ENCODE measurements at places on chromosomes 4 and X. TPM values are rescaled to one million over a fixed set of nuclear protein-coding genes. Genes with fewer than 3 reads are reported as not detected.
A peak's percentile ranks its signal among the peaks of the same experiment; 100 is the strongest.

- H3K27ac ChIP-seq: no peak overlapping the region
- H3K4me1 ChIP-seq: peaks cover 3% of the 10 kb centered on the region
- H3K27me3 ChIP-seq: peaks cover 6% of the 10 kb centered on the region
- no peaks in the 10 kb centered on the region for H3K36me3 ChIP-seq
- no peak overlapping the region for H3K4me3 ChIP-seq
Observed at GRCh38 chrX:71111921-71112431, 599 bp upstream of the IL2RG start.

FHDC1 gene
- 0.90 TPM for total RNA-seq

DNA sequence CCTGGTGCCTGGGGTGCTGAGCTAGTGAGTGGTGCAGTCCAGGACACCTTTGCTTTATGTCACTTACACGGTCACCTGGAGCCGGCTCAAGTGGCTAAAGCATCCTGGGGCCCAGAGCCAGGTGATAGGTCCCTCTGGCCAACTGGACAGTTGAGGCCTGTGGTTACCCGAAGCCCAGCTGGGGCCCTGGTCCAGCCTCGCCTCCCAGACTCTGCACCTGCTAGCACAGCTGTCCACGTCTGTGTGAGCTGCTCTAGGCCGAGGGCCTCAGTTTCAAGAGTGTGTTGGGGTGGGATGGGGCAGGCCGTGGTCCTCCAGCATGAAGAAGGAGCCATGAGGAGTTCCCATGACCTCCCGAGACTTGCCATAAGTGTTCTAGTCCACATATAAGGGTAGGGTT lies 7.7 kb upstream of the ADD1 start:
- no peak overlapping the region for H3K27ac ChIP-seq
- peaks cover 31% of the 10 kb centered on the region for H3K36me3 ChIP-seq
- DNase-seq: no peak
- H3K27me3 ChIP-seq: peaks cover 2% of the 10 kb centered on the region

UGDH gene
- total RNA-seq: 93.9 TPM

DNA sequence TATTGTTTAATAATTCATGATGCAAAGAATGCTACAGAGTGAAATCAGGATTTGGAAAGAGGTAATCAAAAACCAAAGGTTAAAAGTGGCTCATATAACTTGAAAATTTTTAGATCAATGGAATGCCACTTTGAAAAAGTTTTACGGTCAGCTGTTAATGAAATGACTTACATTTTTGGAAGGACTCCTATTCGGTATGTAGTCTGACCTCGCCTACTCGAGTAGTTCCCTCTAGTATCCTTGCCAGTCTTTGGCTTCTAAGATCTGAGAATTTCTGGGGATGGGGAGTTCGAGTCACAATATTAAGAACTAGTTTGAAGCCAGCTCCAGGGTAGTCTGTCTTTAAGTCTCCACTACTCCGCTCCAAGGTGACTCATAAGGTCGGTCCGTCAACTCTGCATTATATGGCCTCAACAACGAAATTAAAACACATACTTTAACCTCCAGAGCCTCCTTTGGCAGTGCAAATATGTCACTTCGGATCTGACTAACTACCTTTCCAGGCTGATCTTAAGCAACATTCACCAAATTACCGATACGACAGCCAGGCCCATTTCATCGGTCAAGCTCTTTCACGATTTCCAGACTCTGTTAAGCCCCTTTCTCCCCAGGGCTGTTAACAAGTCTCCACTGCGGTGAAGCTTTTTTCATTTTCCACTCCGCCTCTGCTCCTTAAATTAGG lies 733 bp upstream of the NAA15 start:
- H3K27me3 ChIP-seq: peaks cover 13% of the 10 kb centered on the region
- DNase-seq: no peak
- peaks cover 13% of the 10 kb centered on the region for H3K4me1 ChIP-seq
- peak overlapping the region; percentile 85 for H3K27ac ChIP-seq
- H3K36me3 ChIP-seq: peaks cover 7% of the 10 kb centered on the region

EPGN gene
- not detected for total RNA-seq

DNA sequence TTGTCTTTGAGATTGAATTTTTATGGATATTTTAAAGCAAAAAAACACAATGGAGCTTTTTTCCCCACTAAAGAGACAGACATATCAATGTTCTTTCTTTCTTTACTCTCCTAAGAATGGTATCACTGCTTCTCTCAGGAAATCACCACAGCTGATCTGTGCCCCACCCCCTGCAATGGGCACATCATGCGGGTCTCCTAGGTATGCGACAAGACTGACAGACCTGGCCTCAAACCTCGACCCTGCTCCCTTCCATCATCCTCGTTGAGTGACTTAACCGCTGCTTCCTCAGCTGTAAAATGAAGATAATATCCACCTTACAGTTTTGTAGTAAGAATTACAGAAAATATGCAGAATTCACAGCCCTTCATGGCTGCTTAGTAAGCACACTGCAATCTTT lies 58.3 kb downstream of the LEF1 start:
- peaks cover 9% of the 10 kb centered on the region for H3K4me1 ChIP-seq
- H3K4me3 ChIP-seq: no peak overlapping the region
- DNase-seq: no peak
- H3K27me3 ChIP-seq: no peaks in the 10 kb centered on the region

DNA sequence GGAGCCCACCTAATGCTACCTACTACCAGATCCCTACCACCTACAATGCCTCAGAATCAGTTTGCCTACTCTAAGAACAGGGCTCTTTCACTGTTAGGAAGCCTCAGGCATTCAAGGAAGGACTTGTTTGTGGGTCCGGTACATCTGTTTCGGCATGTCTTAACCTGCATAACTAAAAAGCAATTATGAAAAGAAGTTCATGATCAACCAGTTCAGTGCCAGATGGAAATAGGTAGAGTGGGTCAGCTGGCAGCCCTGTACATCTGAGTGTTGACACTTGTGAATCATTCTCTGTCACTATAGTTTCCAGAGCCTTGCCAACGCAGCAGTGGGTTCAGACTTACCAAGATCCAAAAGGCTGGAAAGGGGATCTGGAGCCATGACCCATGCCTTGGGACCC lies 3.3 kb downstream of the TMEM185A start:
- H3K27me3 ChIP-seq: peaks cover 16% of the 10 kb centered on the region
- H3K36me3 ChIP-seq: peaks cover 19% of the 10 kb centered on the region
- H3K4me3 ChIP-seq: no peak overlapping the region
- H3K27ac ChIP-seq: no peak overlapping the region
- no peak for DNase-seq

GRCh38 chrX:151806967-151807540 lies 72.5 kb downstream of the CNGA2 start:
- H3K4me1 ChIP-seq: no peaks in the 10 kb centered on the region
- DNase-seq: no peak
- no peak overlapping the region for H3K27ac ChIP-seq
- H3K4me3 ChIP-seq: no peak overlapping the region
- H3K27me3 ChIP-seq: no peaks in the 10 kb centered on the region
- no peaks in the 10 kb centered on the region for H3K36me3 ChIP-seq

DNA sequence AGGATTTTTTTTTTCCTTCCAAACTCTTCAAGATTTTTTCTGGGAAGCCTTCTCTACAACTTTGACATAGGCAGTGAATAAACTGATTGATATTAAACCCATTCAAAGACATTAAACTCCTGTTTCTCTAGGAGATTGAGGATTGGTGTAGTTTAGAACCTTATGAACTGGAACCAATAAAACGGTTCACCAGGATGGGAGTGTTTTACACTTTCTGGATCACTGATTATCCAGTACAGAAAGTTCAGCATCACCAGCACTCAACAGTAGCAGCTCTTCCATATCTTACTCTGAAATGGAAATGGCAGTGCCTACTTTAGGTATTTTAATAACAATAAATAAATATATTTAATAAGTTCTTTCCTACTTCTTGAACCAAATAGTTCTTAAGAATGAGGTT lies 76.7 kb downstream of the BMPR1B start:
- no peaks in the 10 kb centered on the region for H3K27me3 ChIP-seq
- H3K4me1 ChIP-seq: no peaks in the 10 kb centered on the region
- no peaks in the 10 kb centered on the region for H3K36me3 ChIP-seq
- no peak overlapping the region for H3K4me3 ChIP-seq

DNA sequence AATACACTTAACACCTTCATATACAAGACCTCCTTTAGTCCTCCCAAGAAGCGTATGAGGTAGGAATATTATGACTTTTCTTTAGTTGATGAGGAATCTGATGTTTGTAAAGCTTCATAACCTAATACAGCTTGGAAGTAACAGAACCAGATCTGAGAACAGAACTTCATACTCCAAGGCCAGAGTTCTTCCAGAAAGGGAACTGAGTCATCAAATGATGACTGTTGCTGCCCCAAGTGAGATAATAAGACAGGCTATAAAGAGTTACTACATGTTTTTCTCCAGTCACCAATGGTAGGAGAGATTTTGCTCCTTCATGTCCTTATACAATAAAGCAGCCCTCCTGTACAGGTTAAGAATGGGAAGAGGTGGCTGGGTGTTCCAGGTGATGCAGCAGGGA lies 74.3 kb upstream of the ANXA3 start:
- H3K4me1 ChIP-seq: no peaks in the 10 kb centered on the region
- H3K27ac ChIP-seq: no peak overlapping the region
- no peak for DNase-seq
- no peak overlapping the region for H3K4me3 ChIP-seq
- no peaks in the 10 kb centered on the region for H3K27me3 ChIP-seq

DNA sequence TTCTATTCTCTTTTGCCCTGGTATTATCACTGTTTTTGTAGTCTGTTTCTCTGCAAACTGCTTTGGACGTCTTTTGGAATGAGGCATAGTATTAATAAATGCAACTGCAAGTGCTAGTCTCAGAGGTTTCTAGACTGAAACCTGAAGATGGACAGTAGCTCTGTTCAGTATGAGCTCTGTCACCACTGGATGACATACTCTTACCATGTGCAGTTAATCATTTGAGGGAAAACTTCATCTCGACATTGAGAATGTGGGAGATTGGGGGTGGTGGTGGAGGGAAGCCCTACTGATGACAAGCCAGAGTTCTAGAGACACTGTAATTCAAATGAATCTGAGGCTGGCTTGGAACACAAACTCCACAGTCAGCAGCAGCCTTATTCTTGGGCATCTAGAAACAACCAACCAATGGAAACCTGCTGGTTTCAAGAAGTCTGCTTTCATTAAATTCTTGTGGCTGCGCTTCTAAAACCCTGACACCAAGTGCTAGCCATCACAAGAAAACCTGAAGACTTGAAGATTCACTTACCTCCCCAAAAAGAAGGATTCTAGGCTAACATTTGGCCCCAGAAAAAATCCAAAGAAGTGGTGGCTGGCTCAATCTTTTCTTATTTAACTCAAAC lies 161.7 kb downstream of the RASL11B start:
- no peaks in the 10 kb centered on the region for H3K36me3 ChIP-seq
- no peak overlapping the region for H3K27ac ChIP-seq
- no peak overlapping the region for H3K4me3 ChIP-seq
- H3K4me1 ChIP-seq: no peaks in the 10 kb centered on the region

LEF1 gene
- total RNA-seq: 15.9 TPM

TMEM31 gene
- total RNA-seq: not detected

- H3K4me3 ChIP-seq: no peak overlapping the region
- H3K36me3 ChIP-seq: peaks cover 15% of the 10 kb centered on the region
- H3K4me1 ChIP-seq: no peaks in the 10 kb centered on the region
- no peak for DNase-seq
- H3K27ac ChIP-seq: no peak overlapping the region
Observed at GRCh38 chr4:150950657-150951288, 64.3 kb downstream of the LRBA start.

GRCh38 chr4:128335541-128335940 lies 47.9 kb upstream of the PGRMC2 start:
- H3K27me3 ChIP-seq: peaks cover 2% of the 10 kb centered on the region
- no peak overlapping the region for H3K4me3 ChIP-seq
- H3K36me3 ChIP-seq: no peaks in the 10 kb centered on the region
- H3K27ac ChIP-seq: no peak overlapping the region

DNA sequence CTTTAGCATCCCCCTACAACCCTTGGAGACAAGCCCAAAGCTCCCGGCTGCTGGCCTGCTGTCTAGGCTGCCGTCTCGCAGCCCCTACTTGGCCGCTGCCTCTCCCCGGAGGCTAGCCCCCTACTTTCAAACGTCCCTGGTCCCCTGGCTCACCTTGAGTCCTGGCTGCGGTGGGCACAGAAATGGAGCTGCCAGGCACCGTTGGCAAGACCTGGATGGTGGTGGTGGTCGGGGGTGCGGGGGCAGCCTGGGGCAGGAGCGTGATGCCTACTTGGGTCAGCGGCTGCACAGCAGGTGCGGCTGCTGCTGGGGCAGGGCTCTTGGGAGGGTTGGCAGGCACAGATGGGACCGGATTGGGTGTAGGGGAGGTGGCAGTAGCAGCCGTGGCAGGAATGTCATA lies 12.0 kb downstream of the HCFC1 start:
- DNase-seq: no peak
- H3K36me3 ChIP-seq: peaks cover 7% of the 10 kb centered on the region
- H3K27me3 ChIP-seq: no peaks in the 10 kb centered on the region
- H3K27ac ChIP-seq: no peak overlapping the region

GRCh38 chrX:20007962-20008622 lies 17.2 kb upstream of the BCLAF3 start:
- H3K27ac ChIP-seq: no peak overlapping the region
- H3K27me3 ChIP-seq: no peaks in the 10 kb centered on the region
- H3K4me1 ChIP-seq: no peaks in the 10 kb centered on the region
- H3K36me3 ChIP-seq: no peaks in the 10 kb centered on the region

GRCh38 chr4:76276813-76277212 lies 25.3 kb downstream of the FAM47E start:
- no peaks in the 10 kb centered on the region for H3K4me1 ChIP-seq
- no peaks in the 10 kb centered on the region for H3K27me3 ChIP-seq
- no peak for DNase-seq
- H3K27ac ChIP-seq: no peak overlapping the region
- no peaks in the 10 kb centered on the region for H3K36me3 ChIP-seq

- no peaks in the 10 kb centered on the region for H3K36me3 ChIP-seq
- no peak overlapping the region for H3K27ac ChIP-seq
- no peak overlapping the region for H3K4me3 ChIP-seq
- DNase-seq: no peak
- H3K27me3 ChIP-seq: no peaks in the 10 kb centered on the region
- H3K4me1 ChIP-seq: no peaks in the 10 kb centered on the region
Observed at GRCh38 chr4:177052211-177052934, 257.3 kb upstream of the NEIL3 start.

GRCh38 chrX:130351567-130351966 lies 11.8 kb downstream of the SLC25A14 start:
- no peaks in the 10 kb centered on the region for H3K36me3 ChIP-seq
- H3K27ac ChIP-seq: no peak overlapping the region
- no peaks in the 10 kb centered on the region for H3K4me1 ChIP-seq
- H3K4me3 ChIP-seq: no peak overlapping the region

RBM41 gene
- 19.5 TPM for total RNA-seq

DNA sequence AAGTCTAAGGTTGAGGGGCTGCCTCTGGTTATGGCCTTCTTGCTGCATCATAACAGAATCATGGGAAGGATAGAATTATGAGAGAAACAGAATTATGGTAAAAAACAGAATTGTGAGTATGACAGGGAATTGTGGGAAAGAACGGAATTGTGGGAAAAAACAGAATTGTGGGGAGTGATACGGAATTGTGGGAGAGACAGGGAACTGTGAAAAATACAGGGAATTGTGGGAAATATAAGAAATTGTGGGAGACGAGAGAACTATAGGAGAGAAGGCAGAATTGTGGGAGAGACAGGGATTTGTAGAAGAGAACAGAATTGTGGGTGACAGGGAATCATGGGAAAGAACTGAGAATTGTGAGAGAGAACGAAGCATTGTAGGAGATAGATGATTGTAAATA lies 159.1 kb downstream of the FRMPD4 start:
- H3K27ac ChIP-seq: no peak overlapping the region
- DNase-seq: no peak
- H3K4me3 ChIP-seq: no peak overlapping the region

AFM gene
- 0.64 TPM for total RNA-seq

- H3K27ac ChIP-seq: no peak overlapping the region
- no peak for DNase-seq
- no peak overlapping the region for H3K4me3 ChIP-seq
Observed at GRCh38 chr4:56531823-56532222, 26.2 kb downstream of the ARL9 start.

All from endothelial cell (in vitro differentiated cells).